ENCODE measurements at places on chromosomes 7 and 10.

- no peak for DNase-seq
Observed at GRCh38 chr10:24869354-24870015, 82.9 kb downstream of the PRTFDC1 start.

GRCh38 chr10:15346440-15347141 is 24.5 kb downstream of the FAM171A1 start:
- no peak for DNase-seq

DNA sequence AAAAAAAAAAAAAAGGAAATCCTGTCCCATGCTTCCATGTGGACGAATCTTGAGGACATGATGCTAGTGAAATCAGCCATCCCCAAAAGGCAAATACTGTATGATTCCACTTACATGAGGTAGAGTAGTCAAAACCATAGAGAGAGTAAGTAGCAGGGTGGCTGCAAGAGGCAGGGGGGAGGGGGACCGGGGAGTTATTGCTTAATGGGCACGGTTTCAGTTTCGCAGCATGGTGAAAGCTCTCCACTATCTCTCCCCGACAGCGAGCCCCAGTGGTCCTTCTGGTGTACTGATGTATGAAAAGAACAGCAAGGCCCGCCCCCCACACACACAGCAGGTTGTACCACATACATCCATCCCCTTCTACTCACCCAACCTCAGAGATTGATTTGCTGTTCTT is 32.8 kb downstream of the NOD1 start:
- DNase-seq: peak; percentile 23

- DNase-seq: no peak
Observed at GRCh38 chr7:102463841-102464576, 654 bp downstream of the ALKBH4 start.

DNA sequence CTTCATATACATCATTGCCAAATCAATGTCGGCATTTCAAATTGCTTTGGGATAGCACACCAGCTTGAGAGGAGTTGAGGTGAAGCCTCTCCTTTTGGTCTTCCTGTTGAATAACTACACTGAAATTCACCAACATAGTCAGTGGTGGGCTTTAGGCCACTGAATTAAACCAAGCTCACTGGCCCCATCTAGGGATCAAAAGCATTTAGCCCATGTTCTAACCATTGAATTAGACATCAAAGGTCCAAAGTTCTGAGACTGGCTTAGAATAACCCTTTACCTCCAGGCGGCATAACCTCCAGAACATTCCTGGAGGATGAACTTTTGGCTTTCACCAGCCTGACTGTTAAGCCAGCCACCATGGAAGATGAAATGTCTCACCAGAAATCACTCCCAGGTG is 54.6 kb downstream of the BPGM start:
- no peak for DNase-seq
